Brain pericyte (primary cell): ENCODE measurements at places on chromosomes 5 and 9.

DNA sequence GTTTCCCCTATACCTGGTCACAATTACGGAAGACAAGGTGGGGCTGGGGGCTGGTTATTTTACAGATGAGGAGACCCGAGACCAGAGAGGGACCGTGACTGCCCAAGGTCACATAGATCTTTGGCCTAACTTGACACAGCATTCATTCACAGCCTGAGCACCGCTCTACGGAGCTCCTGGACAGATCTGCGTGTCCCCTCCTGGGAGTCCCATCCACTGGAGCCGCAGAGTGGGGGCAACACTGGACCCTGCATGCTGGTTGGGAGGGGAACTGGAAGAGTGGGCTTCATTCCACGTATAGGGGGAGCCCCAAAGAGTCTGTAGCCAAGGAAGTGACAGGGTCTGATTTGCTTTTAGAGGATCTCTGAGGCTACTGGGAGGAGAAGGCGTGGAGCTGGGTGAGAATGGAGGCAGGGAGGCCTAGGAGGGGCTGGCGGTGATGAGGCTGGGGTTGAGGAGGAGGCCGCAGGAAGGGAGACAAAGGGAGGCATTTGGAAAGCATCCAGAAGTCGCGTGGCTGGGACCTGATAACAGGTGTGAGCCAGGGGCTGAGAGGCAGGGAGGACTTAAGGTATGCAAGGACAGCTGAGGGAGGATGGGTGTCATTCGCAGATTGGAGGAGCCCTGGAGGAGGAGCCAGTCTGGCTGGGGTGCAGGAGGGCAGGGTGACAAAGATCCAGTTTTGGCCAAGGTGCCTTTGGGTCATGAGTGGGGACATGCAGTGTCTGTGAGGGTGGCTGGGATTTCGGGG is 64.3 kb upstream of the IER5L start:
- no peak for DNase-seq

DNA sequence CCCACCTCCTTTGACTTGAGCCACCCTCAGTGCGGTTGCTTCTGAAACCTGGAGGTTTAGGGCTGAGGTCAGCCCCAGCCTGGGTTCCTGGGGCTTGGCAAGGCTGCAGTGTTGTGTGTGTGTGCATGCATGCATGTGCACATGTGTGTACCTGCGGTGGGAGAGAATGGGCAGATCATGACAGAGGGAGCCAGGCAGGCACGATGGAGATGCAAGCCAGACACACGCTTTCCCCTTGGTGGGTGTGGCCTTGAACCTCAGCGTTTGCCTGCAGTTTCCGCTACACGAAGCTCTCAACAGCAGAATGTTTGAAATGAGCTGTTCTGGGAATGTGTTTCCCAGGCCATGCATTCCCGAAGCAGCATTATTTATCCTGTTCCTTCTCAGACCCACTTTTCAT is 65.9 kb upstream of the RAPGEF1 start:
- DNase-seq = no peak

- DNase-seq = no peak
These were observed 160.3 kb upstream of the MVB12B start for GRCh38 chr9:126166291-126166690.

DNA sequence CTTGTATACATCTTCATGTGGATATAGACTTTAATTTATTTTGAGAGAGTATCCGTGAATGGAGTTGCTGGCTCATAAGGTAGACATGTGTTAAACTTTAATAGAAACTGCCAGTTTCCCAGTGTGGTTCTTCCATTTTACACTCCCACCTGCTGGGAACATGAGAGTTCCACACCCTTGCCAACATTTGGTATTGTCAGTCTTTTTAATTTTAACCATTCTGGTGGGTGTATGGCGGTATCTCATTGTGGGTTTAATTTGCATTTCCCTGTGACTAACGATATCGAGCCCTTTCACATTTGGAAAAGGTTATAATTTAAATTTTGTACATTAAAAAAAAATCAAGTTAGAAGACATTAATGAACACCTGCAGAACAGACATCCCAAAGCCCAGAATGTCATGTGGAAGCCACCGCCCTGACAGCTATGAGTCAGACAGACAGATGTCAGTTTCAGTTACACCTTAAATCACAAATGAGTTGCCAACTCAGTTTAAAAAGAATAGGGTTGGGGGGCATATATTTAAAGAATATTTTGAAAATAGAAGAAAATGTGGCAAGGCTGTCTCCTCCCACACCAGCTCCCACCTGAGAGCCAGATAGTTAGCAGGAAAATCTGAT is 36.9 kb downstream of the ANKRD33B start:
- DNase-seq = no peak

DNA sequence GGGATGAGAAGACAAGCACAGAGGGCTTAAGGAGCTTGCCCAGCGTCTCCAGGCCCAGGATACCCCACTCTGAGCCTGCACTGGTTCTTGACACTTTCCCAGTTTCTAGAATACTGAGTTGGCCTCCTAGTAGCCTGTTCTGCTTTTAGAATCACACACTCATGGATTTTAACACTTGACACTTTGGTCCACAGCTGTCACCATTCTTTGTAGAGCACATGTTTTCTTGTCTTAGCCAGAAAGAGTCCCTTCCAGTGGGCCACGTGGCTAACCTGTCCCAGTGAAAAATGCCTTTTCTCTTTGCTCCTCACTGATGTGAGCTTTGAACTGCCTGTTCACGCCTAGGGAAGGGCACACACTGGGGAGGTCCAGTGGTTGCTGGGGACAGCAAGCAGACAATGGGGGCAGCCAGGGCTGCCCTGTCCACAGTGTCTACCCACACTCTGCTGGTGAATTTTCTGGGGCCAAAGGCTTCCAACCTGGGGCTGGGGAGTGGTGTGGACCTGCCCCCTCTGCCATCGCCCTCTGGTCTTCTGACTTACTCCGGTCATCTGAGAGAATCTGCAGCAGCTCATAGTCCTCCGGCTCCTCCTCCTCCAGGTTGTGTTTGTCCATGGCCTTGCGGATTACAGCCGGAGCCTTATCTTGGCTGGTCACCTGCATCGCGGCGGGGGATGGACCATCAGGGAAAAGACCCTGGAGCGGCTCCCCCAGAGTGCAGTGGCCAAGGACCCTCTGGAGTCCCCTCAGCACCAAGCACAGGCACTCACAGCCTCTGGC is 21.1 kb downstream of the RALGDS start:
- DNase-seq = no peak

- no peak for DNase-seq
These were observed 343.7 kb upstream of the KLF4 start for GRCh38 chr9:107833295-107833694.

- DNase-seq = no peak
These were observed 123.5 kb downstream of the RASEF start for GRCh38 chr9:82939451-82939850.

- DNase-seq = no peak
These were observed 301.4 kb upstream of the RFX3 start for GRCh38 chr9:3827175-3827574.
